ENCODE measurements at places on chromosomes 2 and 18.

DNA sequence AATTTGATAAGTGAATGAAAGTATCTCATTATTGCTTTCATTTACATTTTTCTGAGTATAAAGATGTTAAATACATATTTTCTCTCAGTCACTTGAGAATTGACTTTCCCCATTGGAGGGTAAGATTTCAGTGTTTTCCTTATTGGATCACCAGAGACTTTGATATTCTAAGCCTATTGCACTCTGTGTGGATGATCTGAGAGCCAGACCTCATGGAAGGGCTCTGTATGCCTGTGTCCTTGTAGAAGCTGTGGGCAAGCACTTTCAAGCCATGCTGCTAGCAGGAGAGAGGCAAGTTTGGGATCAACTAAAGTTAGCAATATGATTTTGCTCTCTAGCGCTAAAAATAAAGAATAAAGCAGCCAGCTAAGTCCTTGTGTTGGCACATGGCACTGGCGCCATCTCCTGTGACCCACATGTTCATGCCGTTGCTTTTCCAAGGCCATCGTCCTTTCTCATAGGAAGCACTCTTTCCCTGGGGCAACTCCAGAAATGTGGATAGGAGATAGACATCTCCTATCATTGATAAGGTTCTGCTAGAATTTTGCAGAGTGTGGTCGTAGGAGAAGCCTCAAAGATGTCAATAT lies 72.6 kb downstream of the AOX1 start:
- DNase-seq = peak; percentile 20

- DNase-seq = no peak
Observed at GRCh38 chr2:138500592-138501424, 762 bp upstream of the SPOPL start.

DNA sequence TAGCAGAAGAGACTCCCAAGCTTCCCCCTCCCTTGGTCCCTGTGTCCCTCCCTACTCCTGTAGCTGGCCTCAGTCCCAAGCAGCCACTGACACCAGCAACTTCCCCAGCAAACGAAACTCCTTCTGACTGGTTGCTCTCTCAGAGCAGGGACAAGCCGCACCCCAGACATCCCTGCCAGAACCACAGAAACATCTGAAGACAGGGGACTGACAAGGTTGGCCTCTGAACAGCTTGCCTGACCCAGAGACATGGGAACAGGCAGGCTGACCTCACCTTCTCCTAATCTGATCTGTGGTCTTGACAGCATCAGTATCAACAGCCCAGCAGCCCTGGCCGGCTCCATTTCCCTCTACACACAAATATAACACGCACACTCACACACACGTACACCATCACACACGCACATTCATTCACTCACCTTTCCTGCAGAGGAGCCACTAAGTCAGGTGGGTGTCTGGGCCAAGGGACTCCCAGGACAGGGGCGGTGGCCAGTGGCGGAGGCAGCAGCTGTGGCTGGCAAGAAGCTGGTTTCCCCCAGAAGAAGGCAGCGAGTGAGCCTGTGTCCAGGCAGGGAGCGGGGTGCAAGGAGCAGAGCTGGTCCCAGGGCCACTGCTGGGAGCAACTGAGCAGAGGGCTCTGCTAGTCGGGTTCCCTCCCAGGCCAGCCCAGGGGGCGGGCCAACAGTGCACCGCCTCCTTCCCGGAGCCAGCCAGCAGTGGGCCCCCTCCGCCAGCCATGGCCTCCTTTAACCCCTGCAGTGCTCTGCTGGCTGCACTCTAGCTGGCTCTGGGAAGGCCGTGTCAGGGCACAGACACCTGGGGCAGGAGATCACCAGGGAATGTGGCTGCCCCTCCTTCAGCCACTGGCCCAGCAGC lies 59.1 kb downstream of the TNS1 start:
- DNase-seq = peak; percentile 65

DNA sequence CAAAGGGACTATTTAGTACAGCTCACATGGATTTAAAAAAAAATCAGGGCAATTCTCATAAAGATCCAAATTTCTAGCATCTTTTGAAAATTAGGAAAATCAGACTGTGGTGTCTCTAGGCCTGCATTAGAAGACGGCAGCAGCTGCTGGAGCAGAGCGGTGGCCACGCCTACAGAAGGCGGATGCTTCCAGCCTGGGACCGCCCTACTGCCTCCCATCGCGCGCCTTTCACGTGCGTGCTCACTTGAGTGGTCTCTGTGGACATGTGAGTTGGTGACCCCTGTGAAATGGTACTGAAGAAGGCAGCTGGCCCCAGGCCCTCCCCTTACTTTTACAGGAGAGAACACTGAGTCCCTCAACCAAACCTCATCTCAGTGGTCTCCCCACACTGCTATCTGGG lies 15.2 kb upstream of the ZFP36L2 start:
- no peak for DNase-seq

DNA sequence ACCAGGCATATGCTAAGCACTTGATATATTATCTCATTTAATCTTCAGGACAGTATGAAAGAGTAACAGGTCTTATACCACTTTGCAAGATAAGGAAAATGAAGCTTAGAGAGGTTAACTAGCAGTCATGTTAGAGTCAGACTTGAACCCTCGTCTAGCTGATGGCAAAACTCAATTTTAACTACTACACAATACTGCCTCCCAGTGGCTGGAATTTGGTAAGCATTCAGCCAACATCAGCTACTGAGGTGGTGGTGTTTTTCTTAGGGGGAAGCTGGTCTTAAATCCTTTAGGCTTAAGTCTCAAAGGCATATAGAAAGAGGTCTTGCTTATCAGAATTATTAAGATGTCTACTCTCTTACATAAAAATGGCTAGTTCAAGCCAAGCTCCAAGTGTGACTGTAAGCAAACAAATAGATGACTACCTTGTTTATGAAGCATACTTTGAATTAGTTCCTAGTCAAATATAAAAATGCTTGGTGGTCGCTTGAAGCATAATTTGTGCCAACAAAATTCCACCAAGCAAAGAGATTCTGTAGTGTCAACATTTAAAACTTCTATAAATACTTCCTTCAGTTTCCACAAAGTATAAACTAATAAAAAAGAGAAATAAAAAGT lies 325.4 kb upstream of the FIGN start:
- DNase-seq = peak; percentile 67

- no peak for DNase-seq
Observed at GRCh38 chr2:213316001-213316735, 31.9 kb downstream of the SPAG16 start.

- no peak for DNase-seq
Observed at GRCh38 chr2:143255899-143256298, 126.7 kb downstream of the ARHGAP15 start.

DNA sequence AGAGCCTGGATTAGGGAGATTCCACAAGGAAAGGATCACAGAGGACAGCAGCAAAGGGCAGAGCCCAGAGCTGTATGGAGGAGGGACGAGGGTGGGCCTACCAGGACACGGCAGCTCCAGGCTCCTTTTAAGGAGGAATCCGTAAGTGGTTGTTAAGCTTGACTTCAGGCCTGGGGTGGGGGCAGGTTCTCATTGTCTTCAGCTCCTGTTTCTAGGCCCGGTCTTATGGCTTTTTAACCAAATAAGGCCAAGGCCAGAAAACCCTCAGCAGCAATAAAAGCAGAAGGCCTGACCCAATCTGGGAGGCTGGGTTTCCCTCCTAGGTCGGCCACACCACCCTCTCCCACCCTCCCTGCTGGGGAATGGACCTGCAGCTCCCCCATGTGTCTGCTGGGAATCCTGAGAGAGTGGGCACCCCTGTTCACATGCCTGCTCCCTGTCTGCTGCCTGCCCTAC lies 111.2 kb downstream of the PLB1 start:
- DNase-seq = peak; percentile 45

DNA sequence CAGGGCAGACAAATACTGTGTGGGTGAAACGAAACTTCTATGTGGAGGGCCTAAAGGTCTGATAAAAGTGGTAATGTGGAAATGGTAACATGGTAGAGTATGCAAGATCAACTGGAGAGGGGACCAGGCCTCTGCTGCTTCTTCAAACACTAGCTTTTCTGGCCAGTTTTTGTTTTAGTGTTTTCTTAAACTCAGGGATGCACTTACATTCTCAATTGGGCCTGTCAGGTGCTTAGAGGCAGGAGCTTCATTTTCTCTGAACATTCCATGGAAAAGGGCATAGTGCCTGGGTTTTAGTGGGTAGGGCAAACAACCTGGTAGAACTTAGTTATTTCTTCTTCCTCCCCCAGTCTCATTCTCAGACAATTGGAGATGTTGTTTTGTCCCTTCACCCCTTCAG lies 10.5 kb upstream of the ST3GAL5 start:
- no peak for DNase-seq

- DNase-seq = no peak
Observed at GRCh38 chr2:11773747-11774525, 27.5 kb downstream of the LPIN1 start.

- no peak for DNase-seq
Observed at GRCh38 chr2:96097951-96098823, 18.2 kb downstream of the ADRA2B start.

Data from dermis blood vessel endothelial cell (primary cell).